NCI-H526 treated with DMSO at 0.1 percent for 48 hours (cell line): ENCODE measurements at places on chromosomes 1 and 21.

DNA sequence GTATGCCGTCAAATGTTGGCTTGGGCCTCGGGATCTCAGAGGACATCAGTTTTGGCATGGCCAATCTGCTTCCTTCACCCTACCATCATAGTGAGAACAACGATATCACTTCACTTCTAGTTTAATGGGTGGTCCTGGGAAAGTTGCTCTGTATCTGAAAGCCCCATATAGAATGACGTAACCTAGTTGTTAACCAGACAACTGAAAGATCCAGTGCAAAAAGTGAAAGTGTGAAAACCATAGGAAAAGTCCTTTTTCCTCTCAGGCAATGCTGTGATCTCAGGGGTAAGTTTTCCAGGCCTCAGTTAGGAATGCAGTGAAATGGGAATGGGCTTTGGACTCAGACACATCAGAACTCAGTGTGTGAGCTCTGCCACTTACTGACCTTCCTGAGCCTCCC lies 18.6 kb upstream of the ATP1B1 start:
- no peak for DNase-seq

- no peak for DNase-seq
These were observed 155.8 kb upstream of the KAZN start for GRCh38 chr1:14442669-14443068.

- DNase-seq: no peak
These were observed 16.5 kb upstream of the ADARB1 start for GRCh38 chr21:45057886-45058285.

DNA sequence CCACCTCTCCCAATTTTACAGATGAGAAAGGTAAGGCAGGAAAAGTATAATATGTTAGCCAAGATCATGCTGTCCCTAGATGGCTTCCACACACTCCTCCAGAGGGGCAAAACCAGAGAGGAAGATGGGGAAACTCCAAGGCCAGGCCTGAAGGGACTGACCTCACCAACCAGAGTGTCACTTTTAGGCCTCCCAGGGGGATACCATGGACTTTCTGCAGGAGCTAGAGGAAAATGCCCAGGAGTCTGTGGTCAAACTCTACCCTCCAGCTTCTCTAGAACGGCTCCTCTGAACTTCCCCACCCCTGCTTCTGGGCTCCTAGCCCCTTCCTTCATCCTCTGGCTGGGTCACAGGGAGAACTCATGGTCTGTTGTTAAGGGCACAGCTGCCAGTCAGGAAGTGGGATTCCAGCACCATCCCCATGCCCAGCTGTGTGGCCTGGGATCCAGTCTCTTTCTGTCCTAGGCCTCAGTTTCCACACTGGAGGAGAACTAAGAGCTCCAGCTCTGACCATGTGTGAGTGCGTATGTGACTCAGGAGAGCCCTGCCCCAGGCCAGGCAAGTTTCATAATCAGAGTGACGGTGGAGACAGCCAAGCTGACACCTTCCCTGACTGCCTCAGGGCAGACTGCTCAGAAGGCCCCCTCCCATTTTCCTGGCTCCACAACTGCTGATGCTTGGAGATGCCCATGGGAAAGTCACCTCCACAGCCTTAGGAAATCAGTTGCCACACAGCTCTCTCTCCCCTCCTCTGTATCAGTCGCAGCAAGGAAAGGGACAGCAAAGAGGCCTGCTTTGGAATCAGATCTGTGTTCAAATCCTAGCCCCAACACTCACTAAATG lies 1.9 kb downstream of the IGSF8 start:
- no peak for DNase-seq

GRCh38 chr1:35192853-35193664 lies at the start of gene SFPQ:
Gene SFPQ (minus strand): TSS chr1:35193145. CDS start chr1:35193049, 96 bp downstream.
- DNase-seq: peak; percentile 99

GRCh38 chr1:170538687-170539086 lies 6.7 kb downstream of the GORAB start:
- no peak for DNase-seq

- no peak for DNase-seq
These were observed 67.1 kb upstream of the FAM3B start for GRCh38 chr21:41249476-41249875.

DNA sequence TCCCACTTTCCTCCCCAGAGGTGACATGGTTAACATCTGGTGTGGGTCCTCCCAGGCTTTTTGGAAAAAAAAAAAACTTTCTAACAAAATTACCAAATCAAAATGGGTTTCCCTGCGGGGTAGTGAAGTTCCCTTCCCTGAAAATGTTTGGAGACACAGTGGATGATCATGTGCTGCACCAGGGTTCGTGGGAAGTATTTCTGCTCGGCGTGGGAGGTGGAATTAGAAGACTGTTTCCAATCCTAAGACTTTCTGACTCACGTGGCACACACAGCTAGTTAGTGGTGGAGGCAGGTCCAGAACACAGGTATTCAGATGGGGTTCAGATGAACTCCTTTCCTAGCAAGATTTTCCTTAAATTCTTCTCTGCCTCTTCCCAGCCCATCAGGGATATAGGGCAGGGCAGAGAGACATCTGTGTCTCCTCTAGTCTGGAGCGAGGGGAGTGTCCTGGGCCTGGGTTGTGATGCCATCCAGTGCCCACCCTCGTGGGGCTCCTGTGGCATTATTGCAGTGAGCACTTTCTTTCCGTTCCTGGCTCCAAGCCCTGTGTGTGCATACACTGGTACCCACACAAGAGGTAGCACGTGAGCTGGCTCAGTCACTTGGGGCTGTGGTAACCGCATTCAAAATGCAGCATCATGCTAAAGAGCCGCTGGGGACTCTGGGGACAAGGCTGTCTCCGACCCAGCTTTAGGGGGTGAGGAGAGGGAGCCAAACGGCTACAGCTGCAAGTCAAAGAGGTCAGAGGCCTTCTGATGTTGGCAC lies 27.5 kb downstream of the KCNC4 start:
- no peak for DNase-seq
